ENCODE measurements at places on chromosomes 2 and 18.

GRCh38 chr2:224954980-224955379 is 87.3 kb downstream of the DOCK10 start:
- no peak for DNase-seq

DNA sequence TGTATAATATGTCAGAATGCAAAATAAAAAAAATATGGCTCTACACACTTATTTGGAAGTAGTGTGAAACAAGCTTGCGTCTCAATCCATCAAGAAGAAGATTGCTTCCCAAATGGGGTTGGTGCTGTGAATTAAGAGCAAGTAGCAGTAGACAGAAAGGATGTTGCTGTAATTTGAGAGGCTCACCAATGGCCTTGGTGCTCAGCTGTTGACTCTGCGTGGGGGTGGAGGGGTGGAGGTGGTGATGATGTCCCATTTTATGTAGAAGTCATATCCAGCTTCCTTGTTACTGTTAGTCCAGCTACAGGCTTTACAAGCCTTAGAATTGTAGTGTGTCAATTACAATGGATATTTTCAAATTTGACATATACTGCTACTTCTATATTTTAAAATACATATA is 223.4 kb upstream of the RND3 start:
- DNase-seq = no peak

- no peak for DNase-seq
These were observed 885.0 kb downstream of the SLC4A3 start for GRCh38 chr2:220512419-220512818.

- DNase-seq = no peak
These were observed 98.2 kb downstream of the PDCL3 start for GRCh38 chr2:100660851-100661584.

DNA sequence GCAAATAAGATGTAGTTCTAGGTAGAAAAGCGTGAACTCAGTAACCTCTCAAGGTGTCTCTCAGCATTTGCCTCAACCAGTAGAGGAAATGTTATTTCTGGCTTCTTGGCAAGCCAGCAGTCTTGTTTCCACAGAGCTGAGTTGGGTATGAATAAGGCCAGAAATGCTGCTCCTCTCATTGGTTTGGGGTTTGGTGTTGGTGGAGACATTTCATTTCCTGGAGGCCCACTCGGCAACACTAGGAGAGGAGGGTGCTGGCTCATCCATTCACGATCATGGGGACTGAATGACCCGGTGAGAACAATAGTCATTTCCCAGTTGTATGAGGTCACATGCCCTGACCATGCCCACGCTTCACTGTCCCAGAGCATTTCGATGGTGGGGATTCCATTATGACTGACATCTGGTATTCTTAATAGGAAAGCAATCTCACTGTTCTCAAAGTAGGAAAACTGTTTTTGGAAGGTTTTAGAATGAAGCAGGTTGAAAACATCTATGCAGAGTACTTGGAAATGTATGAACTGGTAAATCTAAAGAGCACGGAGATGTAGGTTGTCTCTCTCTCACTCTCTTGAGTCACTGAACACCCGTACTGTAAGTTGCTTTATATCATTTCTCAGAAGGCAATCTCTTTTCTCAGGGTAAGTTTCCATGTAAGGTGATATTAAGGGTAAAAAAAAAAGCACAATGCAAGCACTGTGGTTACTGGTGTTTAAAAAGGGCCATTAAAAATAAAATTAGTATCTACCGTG is 37.1 kb upstream of the CTLA4 start:
- no peak for DNase-seq

- no peak for DNase-seq
These were observed 20.8 kb downstream of the SP140L start for GRCh38 chr2:230347659-230348305.

DNA sequence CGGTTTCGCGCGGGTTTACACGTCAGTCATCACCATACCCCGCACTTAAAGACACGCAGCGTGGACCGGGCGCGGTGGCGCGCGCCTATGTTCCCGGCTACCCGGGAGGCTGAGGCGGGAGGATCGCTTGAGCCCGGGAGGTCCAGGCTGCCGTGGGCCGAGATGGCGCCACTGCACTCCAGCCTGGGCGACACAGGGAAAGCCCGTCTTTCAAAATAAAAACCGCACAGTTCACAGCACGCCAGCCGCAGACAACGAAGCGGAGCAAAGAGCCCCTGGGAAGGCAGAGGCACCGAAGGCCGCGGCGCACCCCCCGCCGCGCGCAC is 328 bp downstream of the DTYMK start:
- no peak for DNase-seq

- no peak for DNase-seq
These were observed 21.3 kb downstream of the MALT1 start for GRCh38 chr18:58692422-58693185.

DNA sequence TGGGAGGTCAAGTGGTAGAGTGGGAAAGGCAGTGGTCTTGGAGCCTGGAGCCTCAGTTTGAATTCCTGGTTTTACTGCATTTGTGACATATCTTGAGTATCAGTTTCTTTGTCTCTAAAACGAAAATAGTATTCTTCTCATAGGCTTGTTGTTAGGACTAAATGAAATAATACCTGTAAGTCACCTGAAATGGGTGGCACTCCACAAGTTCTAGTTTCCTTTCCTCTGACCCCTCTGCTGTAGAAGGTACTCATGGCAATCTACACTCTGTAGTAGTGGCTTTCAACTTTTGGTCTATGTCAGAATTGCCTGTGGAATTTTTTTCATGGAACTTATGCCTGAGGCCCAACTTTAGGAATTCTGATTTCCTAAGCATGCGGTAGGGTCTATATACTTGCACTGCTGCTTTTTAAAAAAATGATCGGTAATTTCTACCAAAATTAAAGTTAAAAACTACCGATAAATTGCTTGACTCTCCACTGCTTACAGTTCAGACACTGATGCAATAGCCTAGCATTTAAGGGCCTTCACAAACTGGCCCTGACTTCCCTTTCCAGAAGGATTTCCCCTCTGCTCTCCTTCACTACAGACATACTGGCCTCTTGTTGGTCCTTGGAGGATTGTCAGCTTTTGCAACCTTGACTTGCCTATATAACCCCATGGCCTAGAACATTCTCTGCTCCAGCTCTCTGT is 47.2 kb downstream of the PLEK start:
- DNase-seq = no peak

GRCh38 chr2:221926327-221926726 is 354.2 kb upstream of the EPHA4 start:
- DNase-seq = no peak

- DNase-seq = no peak
These were observed 142.3 kb downstream of the SOX11 start for GRCh38 chr2:5834501-5834900.

DNA sequence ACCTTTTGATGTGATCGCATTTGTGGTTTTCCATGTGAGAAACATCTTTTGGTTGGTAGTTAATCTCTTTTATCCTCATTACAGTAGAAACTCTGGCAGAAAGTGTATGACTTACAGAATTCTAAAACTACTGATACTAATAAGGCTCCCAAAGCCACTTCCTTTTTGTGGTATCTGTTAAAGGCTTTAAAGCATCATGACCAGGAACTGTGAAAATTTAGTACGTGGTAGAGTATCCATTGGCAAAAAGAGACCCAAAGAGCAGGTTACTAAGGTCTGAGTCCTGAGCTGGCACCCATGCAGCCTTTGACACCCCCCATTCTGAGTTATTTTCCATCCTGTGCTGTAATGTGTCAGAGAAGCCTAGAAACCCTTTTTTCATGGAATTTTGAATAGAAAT is 94.5 kb downstream of the DPP4 start:
- no peak for DNase-seq

DNA sequence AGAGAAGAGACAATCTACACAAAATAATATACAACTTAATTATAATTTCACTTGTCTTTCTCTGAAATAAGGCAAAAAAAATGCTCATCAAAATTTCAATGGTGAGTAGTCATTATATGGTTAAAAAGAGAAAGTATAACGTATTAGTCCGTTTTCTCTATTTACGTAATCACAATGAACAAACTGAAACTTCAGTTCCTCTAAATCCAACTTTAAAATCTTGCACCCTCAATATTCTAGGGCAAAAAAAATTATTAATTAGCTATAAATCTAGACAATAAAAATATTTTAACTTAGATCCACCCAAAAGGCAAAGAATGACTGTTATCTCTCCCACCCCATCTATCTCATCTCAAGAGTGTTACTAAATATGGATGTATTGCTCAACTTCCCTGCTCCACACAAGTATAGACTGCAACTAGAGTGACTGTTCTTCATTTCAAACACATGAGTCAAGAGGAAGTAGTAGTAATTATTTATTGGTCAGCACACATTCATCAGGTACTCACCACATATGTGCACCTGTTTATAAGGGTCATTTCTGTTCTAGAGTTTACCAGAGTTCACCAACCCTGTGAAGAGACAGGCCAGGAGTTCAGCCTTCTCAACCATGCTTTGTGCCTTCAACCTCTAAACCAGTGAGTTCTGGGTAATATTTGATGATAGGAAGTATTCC is 36.4 kb downstream of the STK39 start:
- DNase-seq = no peak

DNA sequence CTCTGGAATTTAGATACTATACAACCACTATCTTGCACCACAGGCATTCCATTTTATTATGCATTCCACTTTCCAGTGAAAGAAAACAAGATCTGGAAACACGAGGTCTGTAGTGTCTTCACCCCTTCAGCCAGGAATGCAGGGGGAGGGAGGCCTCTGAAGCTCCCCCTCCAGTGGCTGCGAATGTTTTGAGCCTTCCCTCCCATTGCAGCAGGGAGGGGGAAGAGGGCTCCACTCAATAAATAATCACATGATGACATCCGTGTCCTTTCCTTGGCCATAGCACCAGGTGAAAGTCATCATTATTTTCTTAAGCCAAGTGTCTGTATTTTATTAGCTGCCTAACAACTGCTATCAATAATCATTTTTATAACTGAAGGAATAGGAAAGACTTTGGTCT is 38.6 kb downstream of the ALPK2 start:
- no peak for DNase-seq

DNA sequence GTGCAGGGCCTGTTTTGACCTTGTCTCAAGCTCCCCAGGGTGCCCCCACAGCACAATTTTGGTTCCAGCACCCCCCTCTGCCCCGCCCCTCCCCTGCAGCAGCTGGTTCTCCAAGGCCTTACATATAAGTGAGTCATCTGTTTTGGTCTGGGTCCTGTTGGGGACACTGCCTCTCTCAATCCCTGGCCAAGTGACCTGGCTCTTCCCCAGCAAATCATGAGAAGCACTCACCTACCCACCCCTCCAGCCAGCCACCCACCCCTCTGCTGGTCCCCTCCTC is 90.5 kb downstream of the INHBB start:
- DNase-seq = peak; percentile 48

DNA sequence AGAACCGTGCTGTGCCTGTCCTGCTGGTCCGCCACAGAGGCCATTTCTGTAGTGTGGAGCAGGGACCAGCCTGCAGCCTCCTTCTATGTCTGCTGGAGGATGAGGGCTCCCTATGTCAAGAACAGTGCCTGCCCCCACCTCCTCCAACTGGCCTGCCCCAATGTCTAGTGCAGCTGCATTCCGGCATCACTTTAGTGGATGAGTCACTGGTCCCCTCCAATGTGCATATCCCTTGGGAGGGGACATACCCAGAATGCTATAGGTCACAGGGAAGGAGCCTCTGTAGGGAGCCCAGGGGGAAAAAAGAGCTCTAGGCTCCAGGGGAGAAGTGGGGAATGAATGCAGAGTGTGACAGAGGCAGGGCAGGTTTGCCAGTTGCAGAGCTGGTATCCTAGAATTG is 219.6 kb downstream of the CELF4 start:
- DNase-seq = no peak

DNA sequence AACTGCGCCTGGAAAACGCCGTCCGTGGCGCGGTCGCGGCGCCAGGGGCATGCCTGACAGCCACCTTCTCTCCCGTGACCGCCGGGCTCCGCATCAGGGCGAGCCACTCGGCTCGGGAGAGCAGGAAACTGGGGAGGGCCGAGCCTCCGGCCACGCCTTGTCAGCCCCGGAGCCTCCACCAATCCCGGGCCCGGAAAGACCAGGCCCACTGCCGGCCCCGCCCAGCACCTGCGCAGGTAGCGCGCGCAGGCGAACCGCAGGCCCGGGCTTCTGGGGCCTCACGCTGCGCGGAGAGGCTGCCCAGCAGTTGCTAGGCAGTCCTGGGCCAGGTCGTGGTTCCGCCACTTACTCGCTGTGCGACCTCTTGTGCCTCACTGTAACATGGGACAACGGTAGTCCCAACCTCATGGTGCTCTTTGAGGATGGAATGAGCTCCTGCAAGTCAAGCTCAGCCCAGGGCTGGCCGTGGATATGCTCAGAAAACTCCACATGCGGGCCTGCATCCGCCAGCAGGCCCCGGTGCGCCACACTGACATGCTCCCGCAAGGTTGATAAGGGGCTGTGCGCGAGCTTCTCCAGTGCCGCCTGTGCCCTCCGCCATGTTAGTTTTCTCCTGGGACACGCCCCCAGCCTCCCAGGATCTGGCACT is 97.1 kb downstream of the INHBB start:
- peak; percentile 38 for DNase-seq

GRCh38 chr2:204486805-204487204 is 58.5 kb upstream of the PARD3B start:
- DNase-seq = no peak

GRCh38 chr18:45166836-45167551 is 448.3 kb upstream of the SLC14A2 start:
- DNase-seq = no peak

GRCh38 chr2:20212459-20212870 is 12.5 kb downstream of the SDC1 start:
- DNase-seq = no peak

DNA sequence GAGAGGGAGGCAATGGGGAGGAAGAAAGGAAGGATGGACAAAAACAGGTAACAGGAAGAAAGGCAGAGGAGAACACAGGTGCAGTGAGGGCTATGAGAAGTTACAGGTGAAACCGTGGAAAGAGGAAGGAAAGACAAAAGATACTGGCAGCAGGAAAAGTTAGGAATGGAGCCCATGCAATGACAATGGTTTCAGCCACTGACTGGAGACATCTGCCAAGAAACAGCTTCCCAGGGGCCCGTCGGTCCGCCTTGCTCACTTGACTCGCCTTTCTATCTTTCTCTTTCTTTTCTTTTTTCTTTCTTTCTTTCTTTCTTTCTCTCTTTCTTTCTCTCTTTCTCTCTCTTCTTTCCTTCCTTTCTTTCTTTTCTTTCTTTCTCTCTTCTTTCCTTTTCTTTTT is 37.5 kb downstream of the ST8SIA5 start:
- no peak for DNase-seq

- no peak for DNase-seq
These were observed 1368.4 kb upstream of the CELF4 start for GRCh38 chr18:38933910-38934510.

- no peak for DNase-seq
These were observed 45.4 kb downstream of the GORASP2 start for GRCh38 chr2:170974304-170974993.

GRCh38 chr2:23381084-23381483 is 3.9 kb upstream of the KLHL29 start:
- DNase-seq = no peak

Data from left ventricle myocardium inferior (tissue), 1 donor.